Osteocyte (in vitro differentiated cells): ENCODE measurements at places on chromosomes 6 and 20. TPM values are rescaled to one million over a fixed set of nuclear protein-coding genes. Genes with fewer than 3 reads are reported as not detected.
A peak's percentile ranks its signal among the peaks of the same experiment; 100 is the strongest.

Gene SMLR1
- total RNA-seq, result not detected in 2 replicates

Gene GJA10
- total RNA-seq, result not detected in 2 replicates

Gene PRICKLE4
- 1.9 and 2.3 TPM in 2 replicates for total RNA-seq

Gene COL10A1
- not detected in 2 replicates for total RNA-seq

Gene FOXC1
- total RNA-seq, result 106 and 108 TPM in 2 replicates

Gene UST
- total RNA-seq, result 15.7 and 16.1 TPM in 2 replicates

Gene RSPO3
- 4.0 and 4.5 TPM in 2 replicates for total RNA-seq

Gene KIFC1
- 10.8 and 11.6 TPM in 2 replicates for total RNA-seq

GRCh38 chr6:39029156-39030011 lies 19.2 kb upstream of the GLP1R start:
- no peaks in the 10 kb centered on the region for H3K36me3 ChIP-seq
- peaks cover 34% of the 10 kb centered on the region for H3K27me3 ChIP-seq
- no peak overlapping the region for H3K4me3 ChIP-seq
- no peak for DNase-seq

DNA sequence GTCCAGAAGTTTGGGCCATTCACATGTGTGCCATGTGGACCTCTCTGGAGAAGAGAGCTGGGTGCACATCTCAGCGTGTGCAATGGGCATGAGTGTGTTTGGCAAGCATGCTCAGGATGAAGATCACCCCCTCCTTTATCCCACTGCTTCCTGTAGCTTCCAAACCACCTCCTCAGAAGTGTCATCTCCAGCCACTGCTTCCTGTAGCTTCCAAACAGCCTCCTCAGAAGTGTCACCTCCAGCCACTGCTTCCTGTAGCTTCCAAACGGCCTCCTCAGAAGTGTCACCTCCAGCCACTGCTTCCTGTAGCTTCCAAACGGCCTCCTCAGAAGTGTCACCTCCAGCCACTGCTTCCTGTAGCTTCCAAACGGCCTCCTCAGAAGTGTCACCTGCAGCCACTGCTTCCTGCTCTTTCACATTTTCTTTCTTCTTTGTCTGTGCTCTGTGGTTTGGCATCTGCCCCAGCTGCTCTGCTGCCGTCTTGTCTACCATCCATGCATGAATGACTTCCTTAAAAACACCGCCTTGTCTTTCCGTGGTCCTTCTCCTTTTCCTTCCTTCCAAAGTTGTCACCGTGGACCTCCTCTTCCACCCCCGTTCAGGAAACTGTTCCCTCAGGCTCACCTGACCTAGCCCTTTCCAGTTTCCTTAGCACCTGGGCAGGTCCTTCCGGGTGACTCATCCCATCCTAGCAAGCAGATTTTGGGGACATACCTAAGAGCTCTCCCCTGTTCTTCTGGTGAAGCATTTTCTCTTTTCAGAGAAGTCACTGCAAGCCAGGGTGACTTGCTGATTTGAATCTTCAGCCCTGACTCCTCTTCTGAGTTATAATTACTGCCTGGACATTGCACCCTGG lies 43.5 kb upstream of the TIAM2 start:
- no peaks in the 10 kb centered on the region for H3K27me3 ChIP-seq
- peaks cover 21% of the 10 kb centered on the region for H3K36me3 ChIP-seq
- H3K27ac ChIP-seq, result no peak overlapping the region
- peaks cover 8% of the 10 kb centered on the region for H3K4me1 ChIP-seq
- no peak overlapping the region for H3K4me3 ChIP-seq

DNA sequence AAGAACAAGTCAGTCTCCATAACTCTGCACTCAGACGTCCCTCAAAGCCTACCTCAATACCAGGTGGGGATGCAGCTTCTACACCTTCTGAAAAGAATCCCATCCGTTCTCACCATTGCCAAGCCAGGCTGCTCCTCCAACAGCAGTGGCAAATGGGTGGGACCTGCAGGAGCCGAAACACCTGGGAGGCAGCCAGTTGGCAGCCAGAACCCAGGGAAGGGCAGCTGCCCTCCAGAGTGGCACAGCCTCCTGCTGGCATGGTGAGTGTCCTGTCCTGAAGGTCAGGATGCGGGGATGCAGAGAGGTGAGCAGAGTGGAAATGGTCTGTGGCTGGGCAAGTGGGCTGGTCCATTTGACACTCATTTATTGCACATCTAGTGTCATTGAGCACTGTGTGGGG lies 210.6 kb upstream of the CDH4 start:
- no peaks in the 10 kb centered on the region for H3K4me1 ChIP-seq
- no peaks in the 10 kb centered on the region for H3K36me3 ChIP-seq

DNA sequence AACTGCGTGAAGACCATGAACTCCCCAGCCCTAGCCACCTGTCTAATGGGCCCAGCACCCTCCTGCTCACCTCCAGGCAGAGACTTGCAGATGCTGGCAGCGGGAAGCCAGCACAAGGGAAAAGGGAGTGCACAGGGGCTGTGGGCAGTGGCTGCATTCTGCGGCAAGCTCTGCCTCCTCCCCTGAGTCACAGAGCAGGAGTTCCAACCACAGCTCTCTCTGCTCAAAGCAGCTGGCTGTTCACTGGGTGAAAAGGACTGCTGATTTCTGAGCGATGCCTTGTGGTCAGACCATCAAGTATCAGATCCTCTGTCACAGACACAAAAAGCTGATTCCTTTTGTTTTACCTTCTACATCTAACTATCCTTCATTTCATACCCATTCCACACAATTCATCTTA lies 10.5 kb downstream of the NKX2-2 start:
- H3K27me3 ChIP-seq, result peaks cover 42% of the 10 kb centered on the region
- H3K27ac ChIP-seq, result no peak overlapping the region
- H3K4me3 ChIP-seq, result no peak overlapping the region
- H3K4me1 ChIP-seq, result peaks cover 9% of the 10 kb centered on the region
- H3K36me3 ChIP-seq, result no peaks in the 10 kb centered on the region

DNA sequence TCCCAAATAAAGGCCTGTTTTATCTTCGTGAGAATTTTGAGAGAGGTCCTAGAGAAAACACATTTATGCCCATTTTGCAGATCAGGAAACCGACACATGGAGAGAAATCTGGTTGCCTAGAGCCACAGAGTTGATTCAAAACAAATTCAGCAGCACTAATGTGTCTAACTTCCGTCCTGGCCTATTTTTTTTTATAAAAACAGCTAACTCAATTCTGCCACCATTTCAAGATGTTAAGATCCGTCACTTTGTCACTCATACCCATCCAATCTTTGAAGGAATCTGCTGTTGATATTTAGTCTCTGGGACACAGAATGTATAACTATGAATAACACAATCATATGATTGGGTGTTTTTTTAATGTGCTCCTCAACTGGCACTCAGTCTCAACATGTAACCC lies 611.1 kb upstream of the ARID1B start:
- no peak overlapping the region for H3K4me3 ChIP-seq
- DNase-seq, result no peak
- no peaks in the 10 kb centered on the region for H3K4me1 ChIP-seq

DNA sequence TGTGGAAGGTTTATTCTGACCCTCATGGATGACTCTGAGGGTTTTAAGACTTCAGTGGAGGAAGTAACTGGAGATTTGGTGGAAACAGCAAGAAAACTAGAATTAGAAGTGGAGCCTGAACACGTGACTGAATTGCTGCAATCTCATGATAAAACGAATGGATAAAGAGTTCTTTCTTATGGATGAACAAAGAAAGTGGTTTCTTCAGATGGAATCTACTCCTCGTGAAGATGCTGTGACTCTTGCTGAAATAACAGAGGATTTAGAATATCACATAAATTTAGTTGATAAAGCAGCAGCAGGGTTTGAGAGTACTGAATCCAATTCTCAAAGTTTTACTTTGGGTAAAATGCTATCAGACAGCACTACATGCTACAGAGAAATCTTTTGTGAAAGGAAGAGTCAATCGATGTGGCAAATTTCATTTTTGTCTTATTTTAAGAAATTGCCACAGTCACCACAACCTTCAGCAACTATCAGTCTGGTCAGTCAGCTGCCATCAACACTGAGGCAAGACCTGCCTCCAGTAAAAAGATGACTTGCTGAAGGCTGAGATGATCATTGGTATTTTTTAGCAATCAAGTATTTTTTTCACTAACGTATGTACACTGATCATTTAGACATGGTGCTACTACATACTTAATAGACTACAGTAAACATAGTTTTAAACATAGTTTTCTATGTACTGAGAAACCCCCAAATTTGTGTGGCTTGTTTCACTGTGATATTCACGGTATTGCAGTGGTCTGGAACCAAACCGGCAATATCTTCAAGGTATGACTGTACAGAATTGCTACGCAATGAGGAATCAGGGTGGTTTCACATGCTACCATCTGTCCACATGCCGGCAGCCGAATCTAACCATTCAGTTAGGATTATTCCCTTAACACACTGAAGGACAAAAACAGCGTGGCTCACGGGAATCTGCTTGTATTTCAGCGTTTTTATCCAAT lies 149.0 kb downstream of the MYB start:
- no peak for DNase-seq
- H3K4me3 ChIP-seq, result no peak overlapping the region
- peaks cover 8% of the 10 kb centered on the region for H3K4me1 ChIP-seq
- no peak overlapping the region for H3K27ac ChIP-seq
- no peaks in the 10 kb centered on the region for H3K27me3 ChIP-seq

DNA sequence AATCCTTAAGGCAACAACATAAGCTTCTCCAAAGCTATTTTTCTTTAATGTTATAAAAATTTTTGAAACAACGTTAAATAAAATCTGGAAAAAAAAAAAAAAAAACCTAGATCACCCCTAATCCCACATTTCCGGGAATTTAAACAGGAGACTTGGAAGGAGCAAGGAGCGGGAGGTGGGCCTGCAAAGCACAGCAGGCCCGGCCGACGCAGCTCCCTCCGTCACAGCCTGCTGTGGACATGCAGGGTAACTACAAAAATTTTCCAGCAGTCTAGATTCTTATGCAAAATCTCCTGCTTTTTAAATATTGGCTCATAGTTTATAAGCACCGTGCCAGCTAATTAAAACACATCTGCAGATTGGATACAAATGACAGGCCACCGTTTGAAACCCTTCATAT lies 23.5 kb downstream of the FOXF2 start:
- no peak overlapping the region for H3K27ac ChIP-seq
- H3K4me3 ChIP-seq, result no peak overlapping the region
- DNase-seq, result no peak
- H3K27me3 ChIP-seq, result peaks cover 66% of the 10 kb centered on the region
- no peaks in the 10 kb centered on the region for H3K4me1 ChIP-seq
- no peaks in the 10 kb centered on the region for H3K36me3 ChIP-seq

DNA sequence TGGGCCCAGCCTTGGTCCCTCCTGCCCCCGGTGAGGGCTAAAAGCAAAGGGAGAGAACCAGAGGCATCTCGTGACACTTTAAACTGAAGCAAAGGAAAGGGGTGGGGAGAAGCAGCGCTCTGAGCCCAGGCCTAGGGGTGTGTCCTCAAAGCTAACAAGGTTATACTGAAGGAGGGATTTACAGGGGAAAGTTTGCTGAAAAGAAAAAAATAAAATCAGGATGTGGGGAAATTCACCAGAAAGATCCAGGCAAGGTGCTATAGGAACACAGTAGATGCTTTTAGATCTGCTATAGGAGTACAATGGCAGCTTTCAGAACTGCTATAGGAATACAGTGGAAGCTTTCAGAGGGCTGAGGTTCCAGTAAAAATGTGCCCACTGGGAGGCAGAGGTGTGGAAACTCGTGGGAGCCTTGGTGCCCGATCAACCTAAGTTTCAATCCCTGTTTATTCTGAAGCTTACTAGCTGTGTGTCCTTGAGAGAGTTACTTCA lies at the start of gene COL9A1:
Gene COL9A1 (minus strand): TSS at position 51 of the 492 bp plus-strand sequence. CDS start 160 bp downstream, outside the sequence.
- DNase-seq, result no peak
- H3K27ac ChIP-seq, result no peak within 1 kb of the TSS
- no peaks in the 10 kb centered on the region for H3K4me1 ChIP-seq
- no peak within 1 kb of the TSS for H3K4me3 ChIP-seq
- H3K36me3 ChIP-seq, result no peaks in the 10 kb centered on the region

DNA sequence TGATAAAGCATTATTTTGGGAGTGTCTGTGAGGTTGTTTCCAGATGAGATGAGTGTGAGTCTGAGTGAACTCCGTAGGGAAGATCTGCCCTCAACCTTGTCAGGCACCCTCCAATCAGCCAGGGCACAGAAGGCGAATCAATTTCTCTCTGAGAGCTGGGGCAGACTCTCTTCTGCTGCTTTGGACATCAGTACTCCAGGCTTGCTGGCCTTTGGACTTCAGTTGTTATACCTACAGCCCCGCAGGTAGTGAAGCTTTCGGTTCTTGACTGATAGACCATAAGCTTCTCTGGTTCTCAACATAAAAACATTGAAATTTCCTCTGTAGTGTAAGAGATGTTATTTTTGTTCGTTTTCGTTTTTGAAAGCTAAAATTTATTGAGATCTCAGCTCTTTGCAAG lies 71.4 kb downstream of the MAFB start:
- H3K27ac ChIP-seq, result no peak overlapping the region
- H3K4me3 ChIP-seq, result no peak overlapping the region
- DNase-seq, result peak; percentile 30
- H3K27me3 ChIP-seq, result peaks cover 57% of the 10 kb centered on the region

DNA sequence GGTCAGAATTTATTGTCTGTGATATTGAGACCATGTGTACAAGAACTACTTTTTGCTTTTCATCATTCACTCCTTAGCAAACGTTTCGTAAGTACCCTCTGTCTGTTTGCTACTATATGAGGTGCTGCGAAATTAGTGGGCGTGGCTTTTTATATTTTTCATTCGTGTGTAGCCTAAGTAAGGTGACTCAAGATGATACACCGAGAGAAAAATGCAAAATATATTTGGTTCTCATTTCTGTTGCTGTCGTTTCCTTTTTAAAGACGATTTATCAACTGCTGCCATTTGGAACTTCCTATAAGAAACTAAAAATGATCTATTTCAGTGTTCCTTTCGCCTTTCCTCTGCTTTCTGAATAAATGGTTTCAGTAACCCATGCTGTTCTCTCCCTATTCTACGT lies 61.2 kb downstream of the VAPB start:
- H3K27ac ChIP-seq, result no peak overlapping the region
- H3K36me3 ChIP-seq, result peaks cover 28% of the 10 kb centered on the region
- H3K4me3 ChIP-seq, result no peak overlapping the region

GRCh38 chr6:43584892-43585570 lies 9.0 kb downstream of the POLH start:
- H3K36me3 ChIP-seq, result peaks cover 33% of the 10 kb centered on the region
- no peak overlapping the region for H3K4me3 ChIP-seq
- no peaks in the 10 kb centered on the region for H3K4me1 ChIP-seq
- DNase-seq, result no peak
- no peaks in the 10 kb centered on the region for H3K27me3 ChIP-seq
- no peak overlapping the region for H3K27ac ChIP-seq

DNA sequence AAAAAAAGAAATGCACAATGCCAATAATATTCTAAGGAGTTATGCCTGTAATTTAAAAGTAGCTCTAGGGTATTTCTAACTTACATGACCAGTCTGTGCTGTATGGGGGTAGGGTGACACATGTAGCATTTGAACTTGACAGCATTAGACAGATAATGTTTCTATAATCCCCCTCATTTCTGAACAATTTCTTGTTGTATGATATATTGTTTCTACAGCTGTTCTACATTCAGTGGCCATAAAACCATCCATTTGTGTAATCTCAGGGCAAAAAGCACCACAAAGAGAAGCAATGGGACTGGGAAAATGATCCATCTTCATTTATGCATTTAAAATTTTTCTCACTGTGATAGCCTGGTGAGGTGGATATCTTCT lies 767.8 kb downstream of the TFAP2A start:
- no peak overlapping the region for H3K4me3 ChIP-seq
- no peak for DNase-seq
- no peaks in the 10 kb centered on the region for H3K27me3 ChIP-seq

GRCh38 chr6:144543006-144543871 lies 258.1 kb downstream of the UTRN start:
- no peaks in the 10 kb centered on the region for H3K4me1 ChIP-seq
- peaks cover 51% of the 10 kb centered on the region for H3K36me3 ChIP-seq
- DNase-seq, result no peak
- peak overlapping the region; percentile 28 for H3K27ac ChIP-seq
- no peak overlapping the region for H3K4me3 ChIP-seq

- no peak overlapping the region for H3K27ac ChIP-seq
- H3K4me3 ChIP-seq, result no peak overlapping the region
- peaks cover 7% of the 10 kb centered on the region for H3K36me3 ChIP-seq
- H3K27me3 ChIP-seq, result no peaks in the 10 kb centered on the region
Measured at GRCh38 chr6:83226517-83226916, 33.4 kb downstream of the RWDD2A start.
